ENCODE measurements at places on chromosomes 6 and 20. TPM values are rescaled to one million over a fixed set of nuclear protein-coding genes. Genes with fewer than 3 reads are reported as not detected.
A peak's percentile ranks its signal among the peaks of the same experiment; 100 is the strongest.

GRCh38 chr6:148460876-148461646 is 118.4 kb downstream of the SASH1 start:
- H3K4me1 ChIP-seq, result peaks cover 8% of the 10 kb centered on the region
- peaks cover 2% of the 10 kb centered on the region for H3K27me3 ChIP-seq
- H3K27ac ChIP-seq, result no peak overlapping the region
- H3K36me3 ChIP-seq, result no peaks in the 10 kb centered on the region
- DNase-seq, result no peak

GRCh38 chr6:163352011-163352685 is 62.4 kb upstream of the QKI start:
- H3K4me3 ChIP-seq, result peak overlapping the region; percentile 5
- peak; percentile 29 for DNase-seq
- H3K4me1 ChIP-seq, result peaks cover 67% of the 10 kb centered on the region
- H3K27me3 ChIP-seq, result no peaks in the 10 kb centered on the region
- no peaks in the 10 kb centered on the region for H3K36me3 ChIP-seq

GRCh38 chr6:73134588-73134987 is 90.7 kb downstream of the KHDC1L start:
- H3K4me1 ChIP-seq, result peaks cover 4% of the 10 kb centered on the region
- no peak overlapping the region for H3K27ac ChIP-seq
- no peak for DNase-seq
- no peaks in the 10 kb centered on the region for H3K27me3 ChIP-seq
- no peaks in the 10 kb centered on the region for H3K36me3 ChIP-seq

GRCh38 chr20:53413186-53413631 is 180.4 kb downstream of the ZNF217 start:
- H3K4me1 ChIP-seq, result no peaks in the 10 kb centered on the region
- no peaks in the 10 kb centered on the region for H3K36me3 ChIP-seq
- no peaks in the 10 kb centered on the region for H3K27me3 ChIP-seq
- no peak overlapping the region for H3K4me3 ChIP-seq
- H3K27ac ChIP-seq, result no peak overlapping the region
- peak; percentile 10 for DNase-seq

The ECT2L gene
- not detected for polyA plus RNA-seq

DNA sequence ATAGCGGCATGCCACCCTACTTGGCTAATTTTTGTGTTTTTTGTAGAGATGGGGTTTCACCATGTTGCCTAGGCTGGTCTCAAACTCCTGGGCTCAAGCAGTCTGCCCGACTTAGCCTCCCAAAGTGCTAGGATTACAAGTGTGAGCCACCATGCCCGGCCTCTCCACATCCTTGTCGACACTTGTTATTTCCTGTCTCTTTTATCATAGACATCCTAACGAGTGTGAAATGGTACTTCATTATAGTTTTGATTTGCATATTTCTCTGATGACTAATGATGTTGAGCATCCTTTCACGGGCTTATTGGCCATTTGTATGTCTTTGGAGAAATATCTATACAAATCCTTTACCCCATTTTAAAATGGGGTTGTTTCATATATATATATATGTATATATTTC is 39.0 kb upstream of the ASXL1 start:
- DNase-seq, result no peak
- H3K4me3 ChIP-seq, result no peak overlapping the region
- no peak overlapping the region for H3K27ac ChIP-seq
- H3K4me1 ChIP-seq, result no peaks in the 10 kb centered on the region
- H3K27me3 ChIP-seq, result no peaks in the 10 kb centered on the region
- H3K36me3 ChIP-seq, result peaks cover 45% of the 10 kb centered on the region

- H3K36me3 ChIP-seq, result peaks cover 5% of the 10 kb centered on the region
- DNase-seq, result no peak
- no peak overlapping the region for H3K27ac ChIP-seq
- no peaks in the 10 kb centered on the region for H3K4me1 ChIP-seq
- no peaks in the 10 kb centered on the region for H3K27me3 ChIP-seq
Measured at GRCh38 chr6:89154131-89154530, 8.3 kb downstream of the PM20D2 start.

DNA sequence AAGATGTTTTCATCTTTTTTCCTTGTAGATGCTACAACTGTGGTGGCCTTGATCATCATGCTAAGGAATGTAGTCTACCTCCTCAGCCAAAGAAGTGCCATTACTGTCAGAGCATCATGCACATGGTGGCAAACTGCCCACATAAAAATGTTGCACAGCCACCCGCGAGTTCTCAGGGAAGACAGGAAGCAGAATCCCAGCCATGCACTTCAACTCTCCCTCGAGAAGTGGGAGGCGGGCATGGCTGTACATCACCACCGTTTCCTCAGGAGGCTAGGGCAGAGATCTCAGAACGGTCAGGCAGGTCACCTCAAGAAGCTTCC is 101.5 kb downstream of the POPDC3 start:
- H3K27ac ChIP-seq, result no peak overlapping the region
- no peak overlapping the region for H3K4me3 ChIP-seq
- H3K27me3 ChIP-seq, result no peaks in the 10 kb centered on the region
- no peaks in the 10 kb centered on the region for H3K4me1 ChIP-seq
- no peak for DNase-seq
- no peaks in the 10 kb centered on the region for H3K36me3 ChIP-seq

- H3K4me1 ChIP-seq, result peaks cover 5% of the 10 kb centered on the region
- no peaks in the 10 kb centered on the region for H3K36me3 ChIP-seq
- no peak for DNase-seq
- H3K4me3 ChIP-seq, result no peak overlapping the region
- H3K27me3 ChIP-seq, result no peaks in the 10 kb centered on the region
Measured at GRCh38 chr6:81614292-81614691, 138.2 kb downstream of the TENT5A start.

DNA sequence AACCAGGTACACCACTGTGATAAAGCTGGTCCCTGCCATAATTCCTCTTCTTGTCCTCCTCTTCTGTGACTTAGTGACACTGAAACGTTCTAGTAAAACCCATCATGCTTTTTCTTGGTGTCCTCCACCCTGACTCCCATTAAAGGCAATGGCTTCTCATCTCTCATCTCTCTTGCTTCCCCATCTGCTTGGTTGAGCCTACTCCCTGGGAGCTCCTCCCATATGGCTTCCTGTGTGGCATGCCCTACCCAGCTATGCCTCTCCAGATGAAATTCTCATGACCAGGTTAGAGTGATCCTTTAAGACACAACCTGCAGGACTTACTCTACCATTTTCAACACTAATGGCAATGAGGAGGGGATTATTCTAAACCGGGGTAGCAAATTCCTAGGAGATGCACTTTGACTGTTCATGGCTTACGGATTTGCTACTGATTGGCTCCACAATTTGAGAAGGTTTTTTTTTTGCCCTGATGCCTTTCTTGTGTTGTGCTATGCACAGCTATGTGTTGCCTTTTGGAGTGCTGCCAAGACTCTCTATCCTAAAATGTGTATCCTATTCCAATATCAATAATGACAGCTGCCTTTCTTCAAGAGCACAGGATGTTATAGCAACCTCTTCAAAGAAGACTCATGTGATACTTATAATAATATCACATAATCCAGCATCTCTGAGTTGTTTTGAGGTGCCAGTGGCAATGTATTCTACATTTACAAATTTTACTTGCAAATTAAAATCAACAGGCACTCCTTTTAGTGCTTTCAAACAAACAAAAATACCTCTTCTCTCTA is 6.1 kb downstream of the SIRPG start:
- no peak overlapping the region for H3K4me3 ChIP-seq
- H3K27ac ChIP-seq, result no peak overlapping the region
- H3K4me1 ChIP-seq, result peaks cover 9% of the 10 kb centered on the region
- H3K27me3 ChIP-seq, result no peaks in the 10 kb centered on the region
- DNase-seq, result no peak

The LPIN3 gene
- polyA plus RNA-seq, result not detected

The CGA gene
- not detected for polyA plus RNA-seq

The KHDRBS2 gene
- 0.14 TPM for polyA plus RNA-seq

DNA sequence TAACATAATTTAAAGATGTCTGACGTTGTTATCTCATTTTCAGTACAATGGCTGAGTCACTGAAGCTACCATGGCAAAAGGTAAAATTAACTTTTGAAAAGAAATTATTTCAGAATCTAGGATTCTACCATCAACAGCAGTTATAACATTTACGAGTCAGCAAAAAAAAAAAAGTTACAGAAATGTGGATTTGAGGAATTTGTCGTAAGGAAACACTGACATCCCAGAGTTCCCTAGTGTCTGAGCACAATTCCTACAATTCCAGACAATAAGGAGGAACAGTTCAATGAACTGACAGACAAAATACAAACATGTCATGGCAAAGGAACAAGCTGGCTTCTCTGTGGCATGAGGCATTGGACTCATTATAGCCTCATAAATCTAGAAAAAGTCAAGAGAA is 19.1 kb downstream of the ABRACL start:
- H3K4me3 ChIP-seq, result no peak overlapping the region
- H3K36me3 ChIP-seq, result peaks cover 21% of the 10 kb centered on the region
- H3K27ac ChIP-seq, result no peak overlapping the region
- H3K27me3 ChIP-seq, result no peaks in the 10 kb centered on the region
- H3K4me1 ChIP-seq, result no peaks in the 10 kb centered on the region
- no peak for DNase-seq

The CLVS2 gene
- polyA plus RNA-seq, result not detected

The HAO1 gene
- polyA plus RNA-seq, result not detected

DNA sequence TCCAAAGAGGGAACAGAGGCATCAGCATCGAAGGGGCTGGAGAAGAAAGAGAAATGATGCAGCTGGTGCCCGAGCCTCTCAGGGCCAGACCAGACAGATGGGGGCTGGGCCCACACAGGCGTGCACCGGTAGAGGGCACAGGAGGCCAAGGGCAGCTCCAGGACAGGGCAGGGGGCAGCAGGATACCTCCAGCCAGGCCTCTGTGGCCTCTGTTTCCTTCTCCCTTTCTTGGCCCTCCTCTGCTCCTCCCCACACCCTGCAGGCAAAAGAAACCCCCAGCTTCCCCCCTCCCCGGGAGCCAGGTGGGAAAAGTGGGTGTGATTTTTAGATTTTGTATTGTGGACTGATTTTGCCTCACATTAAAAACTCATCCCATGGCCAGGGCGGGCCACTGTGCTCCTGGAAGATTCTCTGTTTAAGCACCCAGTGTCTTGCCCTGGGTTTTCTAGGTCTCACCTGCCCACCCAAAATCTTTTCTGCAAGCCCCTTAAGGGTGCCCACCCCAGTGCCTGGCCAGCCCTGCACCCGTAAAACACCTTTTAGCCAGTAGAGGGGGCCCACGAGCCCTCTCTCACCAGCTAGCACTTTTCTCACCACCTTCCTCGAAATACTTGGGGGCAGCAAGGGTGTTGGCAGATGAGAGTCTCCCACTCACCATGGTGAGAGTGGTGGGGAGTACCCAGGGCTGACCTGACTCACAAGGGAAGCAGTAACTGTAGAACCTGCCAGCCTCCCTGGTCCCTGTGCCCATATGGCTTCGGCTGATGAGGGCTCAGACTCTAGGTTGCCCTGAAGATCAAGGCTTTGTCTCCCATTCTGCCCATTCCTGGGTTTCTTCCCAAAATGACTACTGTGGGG is 35.7 kb upstream of the ID1 start:
- peaks cover 20% of the 10 kb centered on the region for H3K4me1 ChIP-seq
- peak; percentile 33 for DNase-seq
- H3K36me3 ChIP-seq, result peaks cover 54% of the 10 kb centered on the region
- no peaks in the 10 kb centered on the region for H3K27me3 ChIP-seq
- peak overlapping the region; percentile 53 for H3K27ac ChIP-seq
- H3K4me3 ChIP-seq, result no peak overlapping the region

- H3K27me3 ChIP-seq, result no peaks in the 10 kb centered on the region
- H3K36me3 ChIP-seq, result no peaks in the 10 kb centered on the region
- peak; percentile 17 for DNase-seq
- H3K4me3 ChIP-seq, result no peak overlapping the region
Measured at GRCh38 chr6:25454136-25454535, 175.0 kb downstream of the CARMIL1 start.

The CD93 gene
- 48.9 TPM for polyA plus RNA-seq

DNA sequence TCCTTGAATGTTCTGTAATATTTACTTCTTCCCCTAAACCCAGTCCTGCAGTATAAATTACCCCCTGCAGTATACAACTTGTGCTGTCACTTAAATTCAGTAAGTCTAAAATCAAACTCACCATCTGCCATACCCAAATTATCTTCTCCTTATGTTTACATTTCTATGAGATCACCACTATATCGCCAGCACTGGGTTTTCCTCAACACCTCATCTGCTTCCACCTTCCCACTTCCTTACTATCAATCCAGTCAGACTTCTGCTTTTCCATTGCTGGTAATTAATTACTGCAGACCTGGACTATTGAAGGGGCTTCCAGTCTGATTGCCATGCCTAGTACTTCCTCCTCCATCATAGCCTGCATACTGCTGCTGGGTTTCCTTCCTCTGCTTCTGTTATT is 15.2 kb downstream of the EFHC1 start:
- H3K36me3 ChIP-seq, result peaks cover 2% of the 10 kb centered on the region
- no peaks in the 10 kb centered on the region for H3K4me1 ChIP-seq
- no peak for DNase-seq

- no peak overlapping the region for H3K4me3 ChIP-seq
- no peak for DNase-seq
- peaks cover 13% of the 10 kb centered on the region for H3K4me1 ChIP-seq
- no peak overlapping the region for H3K27ac ChIP-seq
- H3K27me3 ChIP-seq, result no peaks in the 10 kb centered on the region
Measured at GRCh38 chr20:32364554-32365208, 6.5 kb downstream of the ASXL1 start.

The PPP1R16B gene
- polyA plus RNA-seq, result 1.1 TPM

The ZSCAN26 gene
- 3.4 TPM for polyA plus RNA-seq

GRCh38 chr20:21796059-21796458 is 90.6 kb downstream of the PAX1 start:
- no peaks in the 10 kb centered on the region for H3K27me3 ChIP-seq
- no peak overlapping the region for H3K27ac ChIP-seq
- H3K4me1 ChIP-seq, result no peaks in the 10 kb centered on the region
- H3K36me3 ChIP-seq, result no peaks in the 10 kb centered on the region
- DNase-seq, result no peak
